ENCODE measurements at places on chromosomes 3 and 15. TPM values are rescaled to one million over a fixed set of nuclear protein-coding genes. Genes with fewer than 3 reads are reported as not detected.

DNA sequence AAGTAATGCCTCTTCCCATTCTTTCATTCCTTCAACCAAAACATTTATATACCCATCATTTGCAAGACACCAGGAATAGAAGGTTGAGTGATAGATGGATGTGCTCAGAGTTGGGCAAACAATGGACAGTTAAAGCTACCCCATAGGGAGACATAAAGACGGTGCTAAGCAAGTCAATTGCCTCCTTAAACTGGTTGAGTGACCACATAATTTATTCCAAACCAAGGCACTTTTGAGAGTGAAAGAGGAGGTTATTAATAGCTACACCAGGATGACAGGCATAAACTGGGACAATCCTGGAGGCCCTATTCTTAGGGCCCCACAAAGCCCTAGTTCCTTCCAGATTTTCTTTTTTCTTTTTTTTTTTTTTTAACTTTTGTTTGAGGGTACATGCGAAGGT, 21.4 kb upstream of the DYNC1LI1 start:
- no peak overlapping the region for H3K4me3 ChIP-seq
- peaks cover 10% of the 10 kb centered on the region for H3K4me1 ChIP-seq
- DNase-seq, result no peak
- no peak overlapping the region for H3K27ac ChIP-seq

MINAR1 gene
- polyA plus RNA-seq, result 0.49 TPM

DNA sequence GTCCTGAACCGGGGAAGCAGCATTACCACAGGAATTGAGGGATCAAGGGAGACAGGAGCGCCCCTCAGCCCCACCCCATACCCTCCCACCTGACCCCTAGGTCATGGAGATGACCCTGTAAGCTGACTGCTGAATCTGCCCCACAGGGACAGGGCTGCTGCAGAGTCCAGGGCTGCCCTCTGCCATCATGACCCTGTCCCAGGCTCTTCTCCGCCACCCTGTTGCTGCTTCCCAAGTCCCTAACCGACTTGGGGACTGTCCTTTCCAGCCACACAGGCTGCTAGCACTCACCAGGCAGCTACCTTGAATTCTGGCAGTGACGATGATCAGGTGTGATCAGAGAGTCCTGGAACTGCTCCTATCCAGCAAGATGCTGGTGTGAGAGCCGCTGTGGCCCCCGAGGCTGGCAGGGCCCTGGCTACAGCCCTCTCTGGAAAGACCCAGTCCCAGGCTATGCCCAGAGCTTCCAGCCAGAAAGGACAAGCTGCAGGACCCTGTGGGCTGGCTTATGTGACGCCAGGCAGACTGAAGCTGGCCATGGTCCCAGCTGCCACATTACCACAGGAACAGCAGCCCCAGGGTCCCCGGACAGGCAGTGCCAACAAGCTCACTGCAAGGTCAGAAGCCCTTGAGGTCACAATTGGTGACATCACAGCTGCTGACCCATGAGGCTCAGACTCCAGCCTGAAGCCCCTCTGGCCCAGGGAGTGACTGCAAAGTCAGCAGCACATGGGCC, at the start of gene C3orf22:
C3orf22 (minus strand) TSS at position 597 of the 736 bp plus-strand sequence. CDS start 5,542 bp downstream, outside the sequence.
- H3K27ac ChIP-seq, result no peak within 1 kb of the TSS
- H3K36me3 ChIP-seq, result no peaks in the 10 kb centered on the region
- no peak for DNase-seq
- no peaks in the 10 kb centered on the region for H3K4me1 ChIP-seq

- peaks cover 50% of the 10 kb centered on the region for H3K4me1 ChIP-seq
- no peaks in the 10 kb centered on the region for H3K36me3 ChIP-seq
- no peak overlapping the region for H3K27ac ChIP-seq
- H3K27me3 ChIP-seq, result no peaks in the 10 kb centered on the region
- no peak overlapping the region for H3K4me3 ChIP-seq
Measured at GRCh38 chr3:46546896-46547440, 19.1 kb downstream of the LRRC2 start.

Measured in K562 (cell line).